ENCODE measurements at places on chromosomes 1 and 21. TPM values are rescaled to one million over a fixed set of nuclear protein-coding genes. Genes with fewer than 3 reads are reported as not detected.

Gene HRNR
- not detected for polyA plus RNA-seq

Gene IL6R
- not detected for polyA plus RNA-seq

Gene ROR1
- 0.27 TPM for polyA plus RNA-seq

Gene CLCA1
- not detected for polyA plus RNA-seq

Gene TNFRSF4
- not detected for polyA plus RNA-seq

Gene ZNF644
- polyA plus RNA-seq = 59.9 TPM

Gene GPR52
- not detected for polyA plus RNA-seq
